ENCODE measurements at places on chromosomes 16 and 17.

- no peak for DNase-seq
These were observed 1.4 kb downstream of the GPS1 start for GRCh38 chr17:82053130-82053529.

GRCh38 chr16:68369168-68369567, 58.3 kb downstream of the PRMT7 start:
- DNase-seq, result no peak

GRCh38 chr16:72210555-72210954, 38.6 kb upstream of the PMFBP1 start:
- no peak for DNase-seq

DNA sequence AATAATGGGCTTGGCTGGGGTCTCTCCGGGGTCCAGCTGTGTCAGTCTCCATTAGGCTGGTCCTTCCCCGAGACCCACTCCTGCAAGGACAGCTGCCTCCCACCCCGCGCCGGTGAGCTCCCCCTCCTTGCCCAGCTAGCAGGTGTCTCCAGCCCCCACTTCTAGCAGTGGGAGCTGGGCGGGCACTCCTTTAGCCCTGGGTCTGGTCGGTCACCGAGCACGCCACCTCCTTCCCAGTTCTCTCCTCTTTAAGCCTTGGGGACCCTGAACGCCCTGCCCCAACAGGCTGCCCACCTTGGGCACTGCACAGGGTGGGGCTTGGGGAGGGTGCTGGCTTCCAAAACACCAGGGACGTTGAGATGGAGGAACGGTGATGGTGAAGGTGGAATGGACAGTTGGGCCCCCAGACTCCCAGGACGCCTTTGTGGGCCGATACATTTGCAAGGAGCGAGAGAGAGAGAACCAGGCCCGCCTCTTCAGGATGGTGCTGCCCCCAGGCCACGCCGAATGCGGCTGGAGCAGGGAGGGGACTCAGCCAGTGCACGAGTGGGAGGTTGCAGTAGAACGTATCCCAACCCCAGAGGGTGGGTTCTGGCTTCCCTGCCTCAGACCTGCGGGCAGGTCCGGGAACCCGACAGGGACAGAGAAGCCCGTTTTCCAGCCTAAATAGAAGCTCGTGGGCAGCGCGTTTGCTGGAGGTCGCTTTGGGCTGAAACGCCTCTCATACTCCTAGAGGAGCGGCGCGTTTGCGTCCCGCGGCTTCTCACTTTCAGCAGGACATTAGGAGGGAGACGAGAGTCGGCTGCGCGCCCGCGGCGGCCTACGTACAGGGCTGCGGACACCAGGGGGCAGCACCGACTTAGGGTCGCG, 10.7 kb downstream of the TBX2 start:
- DNase-seq, result no peak

Data from NCI-H510A treated with DMSO at 0.1 percent for 48 hours (cell line).